Esophagus squamous epithelium (tissue), 5 donors: ENCODE measurements at places on chromosomes 2 and 18.

DNA sequence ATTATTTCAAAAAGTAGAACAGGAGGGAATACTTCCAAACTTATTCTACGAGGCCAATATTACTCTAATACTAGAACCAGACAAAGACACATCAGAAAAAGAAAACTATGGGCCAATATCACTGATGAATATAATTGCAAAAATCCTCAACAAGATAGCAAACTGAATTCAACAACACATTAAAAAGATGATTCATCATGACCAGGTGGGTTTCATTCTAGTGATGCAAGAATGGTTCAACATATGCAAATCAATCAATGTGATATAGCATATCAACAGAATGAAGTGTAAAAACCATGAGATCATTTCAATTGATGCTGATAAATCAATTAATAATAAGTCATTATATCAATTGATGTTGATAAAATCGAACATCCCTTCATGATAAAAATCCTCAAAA lies 22.4 kb upstream of the EML6 start:
- DNase-seq: no peak

GRCh38 chr18:8503248-8503647 lies 106.0 kb upstream of the RAB12 start:
- no peak for DNase-seq

DNA sequence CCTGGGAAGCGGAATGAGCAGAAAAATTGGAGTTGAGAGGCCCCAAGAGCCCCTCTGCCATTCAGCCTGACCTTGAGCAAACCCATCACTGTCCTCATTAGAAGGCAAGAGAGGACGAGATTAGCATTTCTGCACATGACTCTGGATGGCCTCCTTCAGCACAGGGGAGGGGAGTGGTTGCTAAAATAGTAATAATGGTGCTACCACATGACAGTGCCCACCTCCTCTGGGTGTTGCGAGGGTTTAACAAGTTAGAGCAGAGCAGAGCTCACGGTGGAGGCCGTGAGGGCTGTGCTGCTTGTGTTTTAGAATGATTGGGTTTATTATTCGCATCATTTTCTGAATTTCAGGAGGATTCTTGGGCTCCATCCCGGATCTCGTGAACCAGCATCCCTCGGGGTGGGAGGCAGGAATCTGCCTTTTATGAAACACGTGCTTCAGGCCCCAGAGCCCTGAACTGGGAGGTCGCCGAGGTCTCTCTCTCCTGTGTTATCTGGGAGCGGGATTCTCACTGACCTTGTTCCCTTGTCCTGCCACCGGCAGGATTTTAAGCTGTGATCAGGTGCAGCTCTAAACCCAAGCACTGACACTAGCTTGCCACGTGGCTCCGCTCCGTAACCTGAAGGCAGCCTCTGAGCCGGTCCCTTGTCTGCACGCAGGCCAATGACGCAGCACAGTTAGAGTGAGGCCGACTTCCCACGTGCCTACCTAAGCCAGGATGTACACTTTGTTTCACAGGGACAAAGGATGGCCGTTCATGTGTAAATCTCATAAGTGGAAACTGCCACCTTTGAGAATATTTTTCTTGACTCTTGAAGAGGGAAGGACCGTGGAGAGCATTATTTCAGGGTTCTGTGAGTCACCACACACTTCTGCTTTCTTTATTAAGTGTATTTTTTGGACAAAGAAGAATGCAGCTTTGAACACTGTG lies 142.3 kb downstream of the ACOXL start:
- no peak for DNase-seq

DNA sequence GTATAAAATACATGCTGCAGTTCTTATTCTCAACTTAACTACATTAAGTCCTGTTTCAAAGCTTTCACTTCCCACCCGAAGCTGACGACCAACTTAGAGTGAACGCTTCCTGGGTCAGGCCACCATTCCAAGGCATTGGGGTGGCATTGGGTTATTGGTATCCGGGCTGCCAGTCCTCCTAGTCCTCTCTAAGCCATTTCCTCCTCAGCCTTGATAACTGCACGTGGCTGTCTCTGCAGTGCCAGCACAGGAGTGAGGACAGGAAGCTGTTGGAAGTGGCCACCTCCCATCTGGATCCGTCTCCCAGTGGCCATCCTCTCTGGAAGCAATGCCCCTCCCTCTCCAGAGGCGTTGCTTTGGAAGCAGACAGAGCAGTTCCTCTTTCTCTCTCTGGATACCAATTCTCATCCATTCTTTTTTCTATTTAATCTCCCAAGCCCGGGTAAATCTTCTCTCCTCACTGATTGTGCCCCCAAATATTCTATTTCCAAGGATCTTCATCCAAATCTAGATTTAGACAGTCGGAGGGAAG lies 354.7 kb downstream of the EIPR1 start:
- no peak for DNase-seq

DNA sequence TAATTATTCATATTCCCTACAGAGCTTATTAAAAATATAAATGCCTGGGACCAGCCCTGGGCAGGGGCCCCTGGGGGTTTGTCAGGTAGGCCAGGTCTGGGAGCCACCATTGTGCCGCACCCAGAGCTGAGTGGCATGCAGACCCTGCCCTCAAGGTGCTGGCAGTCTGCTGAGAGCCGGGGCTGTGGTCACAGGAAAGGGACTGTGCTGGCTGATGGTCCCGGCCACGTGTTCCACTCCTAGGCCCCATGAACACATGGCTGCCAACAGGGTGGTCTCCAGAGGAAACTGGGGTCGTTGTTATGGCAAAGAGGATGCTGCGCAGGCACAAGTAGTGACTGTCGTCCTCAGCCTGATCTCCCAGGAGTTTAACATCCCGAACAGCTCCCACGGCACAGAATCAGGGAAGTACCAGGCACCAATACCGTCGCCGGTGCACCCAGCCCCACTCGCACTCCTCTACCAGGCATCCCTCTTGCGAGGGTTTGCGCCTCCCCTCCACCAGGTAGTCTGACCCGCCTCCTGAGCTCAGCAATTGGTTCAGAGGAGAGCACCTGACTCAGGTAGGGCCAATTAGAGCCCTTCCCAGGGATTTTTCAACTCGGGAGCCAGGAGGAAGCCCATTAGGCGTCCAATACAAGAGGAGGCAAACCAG lies 39.2 kb upstream of the BIN1 start:
- no peak for DNase-seq
